Activated CD8-positive, alpha-beta T cell treated with anti-CD3 and anti-CD28 coated beads for 36 hours (primary cell): ENCODE measurements at places on chromosomes 13 and 19. TPM values are rescaled to one million over a fixed set of nuclear protein-coding genes. Genes with fewer than 3 reads are reported as not detected.
A peak's percentile ranks its signal among the peaks of the same experiment; 100 is the strongest.

DNA sequence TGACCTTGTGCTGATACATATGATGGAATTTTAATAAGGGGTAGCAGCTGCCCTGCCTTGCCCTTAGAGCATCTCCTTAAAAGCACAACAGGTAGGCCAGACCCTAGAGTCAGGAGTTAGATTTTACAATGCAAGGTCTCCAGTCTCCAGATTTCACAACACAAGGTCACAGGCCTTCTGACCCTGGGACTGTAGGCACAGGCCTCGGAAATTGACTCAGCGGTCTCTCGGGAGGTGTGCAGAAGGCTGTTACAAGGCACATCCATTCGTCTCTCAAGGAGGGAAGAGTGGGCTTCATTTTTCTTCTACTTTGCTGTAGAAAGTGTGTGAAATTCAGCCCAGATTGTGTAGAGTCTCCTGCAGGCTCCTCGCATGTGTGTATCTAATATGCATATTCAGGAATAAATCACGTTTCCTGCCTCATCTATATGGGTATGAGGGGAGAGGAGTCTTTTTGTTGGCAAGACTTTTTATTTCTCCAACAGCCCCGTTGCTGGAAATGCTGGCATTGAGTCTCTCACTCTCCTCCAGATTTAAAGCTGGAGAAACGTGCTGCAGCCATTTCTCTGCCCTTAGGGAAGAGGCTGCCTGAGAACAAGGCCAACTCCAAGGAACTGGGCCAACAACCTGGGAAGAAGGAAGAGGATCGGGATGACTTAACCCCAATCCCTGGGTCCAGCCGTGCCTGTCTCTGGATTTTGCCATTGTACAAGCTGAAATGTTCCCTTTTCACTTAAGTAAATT is 24.5 kb downstream of the UQCRFS1 start:
- no peak for DNase-seq

DNA sequence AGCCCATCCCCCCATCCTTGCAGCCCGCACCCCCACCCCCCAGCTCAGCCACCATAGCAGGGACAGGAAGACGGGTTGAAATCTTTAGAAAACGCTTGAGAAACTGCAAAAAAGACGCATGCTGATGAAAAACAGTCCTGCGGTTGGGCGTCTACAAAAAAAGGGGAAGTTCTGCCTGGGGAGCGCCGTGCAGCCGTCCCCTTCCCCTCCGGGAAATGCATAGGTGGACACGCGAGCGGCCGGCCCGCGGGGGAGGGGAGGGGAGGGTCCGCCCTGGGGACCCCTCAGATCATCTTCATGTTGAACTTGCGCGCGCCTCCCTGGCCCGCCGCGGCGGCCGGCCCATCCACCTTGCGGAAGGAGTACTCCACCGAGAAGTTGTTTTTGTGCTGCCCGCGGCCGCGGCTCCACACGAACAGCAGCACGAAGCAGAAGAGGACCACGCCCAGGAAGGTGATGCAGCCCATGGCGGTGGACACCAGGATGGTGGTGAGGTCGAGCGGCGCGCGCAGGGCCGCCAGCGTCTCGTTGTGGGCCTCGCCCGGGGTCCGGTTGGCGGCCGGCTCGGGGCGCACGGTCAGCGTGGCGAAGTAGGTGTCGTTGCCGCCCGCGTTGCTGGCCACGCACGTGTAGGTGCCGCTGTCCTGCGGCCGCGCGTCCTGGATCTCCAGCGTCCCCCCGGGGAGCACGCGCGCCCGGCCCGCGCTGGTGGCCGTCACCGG is 7.9 kb upstream of the PEAK3 start:
- peak; percentile 69 for DNase-seq

DNA sequence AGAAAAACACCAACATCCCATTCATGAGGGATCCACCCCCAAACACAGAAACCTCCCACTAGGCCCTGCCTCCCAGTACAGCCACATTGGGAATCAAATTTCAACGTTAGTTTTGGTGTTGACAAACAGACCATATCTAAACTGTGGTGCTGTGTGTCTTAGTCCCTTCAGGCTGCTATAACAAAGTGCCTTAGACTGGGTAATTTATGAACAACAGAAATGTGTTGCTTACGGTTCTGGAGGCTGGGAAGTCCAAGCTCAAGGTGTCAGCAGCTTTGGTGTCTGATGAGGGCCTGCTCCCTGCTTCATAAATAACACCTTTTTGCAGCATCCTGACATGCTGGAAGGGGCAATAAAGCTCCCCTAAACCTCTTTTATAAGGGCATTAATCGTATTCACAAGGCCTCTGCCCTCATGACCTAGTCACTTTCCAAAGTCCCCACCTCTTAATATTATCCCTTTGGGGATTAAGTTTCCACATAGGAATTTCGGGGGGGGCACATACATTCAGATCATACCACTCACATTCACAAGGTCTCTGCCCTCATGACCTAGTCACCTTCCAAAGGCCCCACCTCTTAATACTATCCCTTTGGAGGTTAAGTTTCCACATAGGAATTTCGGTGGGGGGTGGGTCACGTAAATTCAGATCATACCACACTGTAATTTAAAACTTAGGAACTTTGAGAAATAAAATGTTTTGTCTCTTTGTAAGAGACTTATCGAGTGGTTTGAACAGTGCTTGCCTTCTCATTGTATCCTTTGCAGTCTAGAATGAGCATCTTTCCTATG is 27.5 kb downstream of the ZNF507 start:
- no peak for DNase-seq

Gene ZNF709
- total RNA-seq: 1.6 TPM

Gene SLAIN1
- 32.0 TPM for total RNA-seq
